ENCODE measurements at places on chromosomes 1 and 21. TPM values are rescaled to one million over a fixed set of nuclear protein-coding genes. Genes with fewer than 3 reads are reported as not detected.

The SFN gene
- total RNA-seq, result 0.16 TPM

The DIO1 gene
- total RNA-seq, result not detected

The ATAD3C gene
- 2.8 TPM for total RNA-seq

The LCE3D gene
- total RNA-seq, result not detected

DNA sequence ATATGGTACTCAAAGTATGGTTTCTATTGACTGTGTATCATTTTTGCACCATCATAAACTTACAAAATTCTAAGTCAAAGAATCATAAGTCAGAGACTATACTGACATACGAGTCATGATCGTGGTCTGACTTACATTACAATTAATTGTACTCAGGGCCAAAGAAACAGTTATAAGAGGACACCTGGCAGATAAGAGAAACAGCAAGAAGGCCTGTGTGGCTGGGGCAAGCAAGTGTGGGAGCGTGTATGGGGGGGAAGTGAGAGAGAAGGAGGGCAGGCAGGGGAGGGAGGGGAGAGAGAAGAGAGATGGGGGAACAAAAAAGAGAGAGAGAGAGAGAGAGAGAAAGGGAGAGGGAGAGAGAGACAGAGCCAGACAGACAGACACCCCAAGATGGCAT is 70.9 kb downstream of the RERE start:
- H3K27me3 ChIP-seq, result no peaks in the 10 kb centered on the region
- H3K27ac ChIP-seq, result no peak overlapping the region
- peaks cover 8% of the 10 kb centered on the region for H3K4me1 ChIP-seq
- H3K36me3 ChIP-seq, result no peaks in the 10 kb centered on the region
- H3K4me3 ChIP-seq, result no peak overlapping the region
- DNase-seq, result no peak

DNA sequence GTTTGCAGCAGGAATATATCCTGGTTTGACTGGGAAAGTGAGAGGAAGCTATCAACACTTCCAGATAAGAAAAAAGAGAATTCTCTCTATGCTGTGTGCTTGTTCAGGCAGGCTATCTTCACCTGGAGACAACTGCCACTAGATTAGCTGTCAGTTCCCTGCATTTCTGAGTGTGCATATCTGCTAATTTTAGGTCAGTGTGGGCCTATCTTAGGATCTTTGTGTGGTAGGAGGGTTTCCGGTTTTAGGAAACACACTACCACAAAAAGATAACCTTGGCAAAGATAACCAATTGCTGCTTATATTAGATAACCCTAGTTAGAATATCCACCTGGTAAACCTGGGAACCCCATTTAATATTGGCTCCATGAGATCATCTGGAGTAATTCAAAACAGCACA is 22.5 kb upstream of the GBP5 start:
- H3K36me3 ChIP-seq, result no peaks in the 10 kb centered on the region
- no peaks in the 10 kb centered on the region for H3K27me3 ChIP-seq
- no peak for DNase-seq
- no peak overlapping the region for H3K27ac ChIP-seq
- no peak overlapping the region for H3K4me3 ChIP-seq

DNA sequence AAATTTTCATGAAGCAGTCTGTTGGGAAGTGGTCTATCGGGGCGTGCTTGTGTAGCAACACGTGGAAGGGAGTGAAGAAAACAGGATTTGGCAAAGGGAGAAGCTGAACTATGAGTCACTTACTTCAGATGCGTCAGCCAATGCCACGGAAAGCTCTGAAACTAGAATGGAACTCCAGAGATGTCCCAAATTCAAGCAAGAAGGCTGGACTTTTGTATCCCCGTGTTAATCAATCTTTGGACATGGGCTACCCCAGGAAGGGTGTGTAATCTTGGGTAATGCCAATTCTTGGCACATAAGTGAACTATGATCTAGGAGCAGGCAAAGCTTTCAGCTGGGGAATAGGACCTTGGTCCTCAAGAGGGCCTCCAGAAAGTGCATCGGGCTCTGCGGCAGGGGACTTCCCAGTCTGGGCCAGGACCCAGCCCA is 102.6 kb downstream of the ADSS2 start:
- H3K4me3 ChIP-seq, result no peak overlapping the region
- no peaks in the 10 kb centered on the region for H3K27me3 ChIP-seq
- DNase-seq, result no peak

DNA sequence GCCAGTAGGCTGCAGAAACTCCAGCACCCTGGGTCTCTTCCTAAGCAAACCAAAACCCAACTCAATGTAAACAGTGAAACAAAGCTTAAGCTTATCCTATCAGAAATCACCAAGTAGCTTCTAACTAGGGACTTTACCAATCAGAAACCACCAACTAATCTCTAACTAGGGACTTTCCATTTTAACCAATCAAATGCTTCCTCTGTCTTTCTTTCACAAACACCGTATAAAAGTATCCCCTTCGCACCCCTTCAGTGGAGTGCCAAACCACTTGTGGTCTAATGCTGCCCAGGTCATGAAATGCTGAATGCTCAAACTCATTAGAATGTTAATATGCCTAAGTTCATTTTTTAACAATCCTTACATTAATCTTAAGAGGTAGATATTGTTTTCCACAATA is 250.5 kb upstream of the DUSP10 start:
- no peak overlapping the region for H3K4me3 ChIP-seq
- H3K27me3 ChIP-seq, result no peaks in the 10 kb centered on the region
- H3K4me1 ChIP-seq, result no peaks in the 10 kb centered on the region
- H3K27ac ChIP-seq, result no peak overlapping the region
- no peak for DNase-seq

- H3K4me3 ChIP-seq, result no peak overlapping the region
- H3K4me1 ChIP-seq, result peaks cover 24% of the 10 kb centered on the region
- peaks cover 62% of the 10 kb centered on the region for H3K27me3 ChIP-seq
- no peak overlapping the region for H3K27ac ChIP-seq
- no peak for DNase-seq
Measured at GRCh38 chr1:47238935-47239592, 7.0 kb upstream of the TAL1 start.

DNA sequence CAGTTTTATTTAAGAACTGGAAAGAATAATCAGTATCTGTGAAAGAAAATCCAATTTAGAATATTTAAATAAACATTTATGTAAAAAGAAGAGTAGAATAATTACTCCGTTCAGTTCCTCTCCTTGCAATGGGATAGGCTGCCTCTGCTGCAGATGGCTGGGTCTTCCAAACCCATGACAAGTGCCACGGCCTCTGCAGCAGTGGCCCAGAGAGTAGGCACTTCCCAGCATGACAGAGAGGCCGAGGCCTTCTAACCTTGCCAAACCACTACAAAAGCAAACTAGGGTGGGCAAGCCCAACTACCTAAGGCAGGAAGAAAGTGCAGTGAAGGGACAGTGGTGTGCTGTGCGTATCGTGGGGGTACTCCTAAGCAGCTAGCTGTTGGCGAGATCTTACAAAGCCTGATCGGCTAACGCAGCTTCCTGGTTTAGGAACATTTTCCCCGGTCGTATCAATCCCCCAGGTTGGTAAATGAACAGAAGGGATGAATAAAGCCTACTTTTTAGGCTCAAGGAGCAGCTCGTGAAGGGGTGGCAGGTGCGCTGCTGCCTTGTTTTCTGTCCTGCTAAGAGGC is 14.5 kb downstream of the ICMT start:
- H3K4me3 ChIP-seq, result no peak overlapping the region
- H3K27ac ChIP-seq, result peak overlapping the region; percentile 82
- peaks cover 65% of the 10 kb centered on the region for H3K36me3 ChIP-seq

- no peak overlapping the region for H3K27ac ChIP-seq
- no peaks in the 10 kb centered on the region for H3K4me1 ChIP-seq
- DNase-seq, result no peak
Measured at GRCh38 chr1:1165485-1165884, 8.2 kb upstream of the TTLL10 start.
